CD14-positive monocyte (primary cell): ENCODE measurements at places on chromosomes 7 and 10. TPM values are rescaled to one million over a fixed set of nuclear protein-coding genes. Genes with fewer than 3 reads are reported as not detected.
A peak's percentile ranks its signal among the peaks of the same experiment; 100 is the strongest.

DNA sequence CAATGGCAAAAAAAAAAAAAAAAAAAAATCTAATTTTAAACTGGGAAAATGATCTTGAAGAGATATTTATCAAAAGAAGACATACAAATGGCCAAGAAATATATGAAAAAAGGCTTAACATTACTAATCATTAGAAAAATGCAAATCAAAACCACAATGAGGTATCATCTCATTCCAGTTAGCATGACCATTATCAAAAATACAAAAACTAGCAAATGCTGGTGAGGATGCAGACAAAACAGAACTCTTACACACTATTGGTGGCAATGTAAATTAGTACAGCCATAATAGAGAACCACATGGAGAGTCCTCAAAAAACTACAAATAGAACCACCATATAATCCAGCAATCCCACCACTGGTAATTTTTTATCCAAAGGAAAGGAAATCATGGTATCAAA, 489.6 kb downstream of the TNS3 start:
- no peaks in the 10 kb centered on the region for H3K4me1 ChIP-seq
- H3K27me3 ChIP-seq, result no peaks in the 10 kb centered on the region
- H3K27ac ChIP-seq, result no peak overlapping the region
- no peak overlapping the region for H3K4me3 ChIP-seq
- H3K36me3 ChIP-seq, result no peaks in the 10 kb centered on the region

- H3K36me3 ChIP-seq, result peaks cover 4% of the 10 kb centered on the region
- no peaks in the 10 kb centered on the region for H3K27me3 ChIP-seq
- DNase-seq, result no peak
- no peaks in the 10 kb centered on the region for H3K4me1 ChIP-seq
- H3K4me3 ChIP-seq, result no peak overlapping the region
- H3K27ac ChIP-seq, result no peak overlapping the region
These were observed 9.0 kb upstream of the PON3 start for GRCh38 chr7:95405208-95405607.

GRCh38 chr7:40923626-40924025, 779.3 kb downstream of the INHBA start:
- no peak for DNase-seq
- no peak overlapping the region for H3K27ac ChIP-seq
- no peak overlapping the region for H3K4me3 ChIP-seq
- no peaks in the 10 kb centered on the region for H3K27me3 ChIP-seq
- no peaks in the 10 kb centered on the region for H3K36me3 ChIP-seq
- no peaks in the 10 kb centered on the region for H3K4me1 ChIP-seq

- no peaks in the 10 kb centered on the region for H3K36me3 ChIP-seq
- H3K27me3 ChIP-seq, result no peaks in the 10 kb centered on the region
These were observed 235.8 kb downstream of the PAXIP1 start for GRCh38 chr7:154767142-154767541.

- no peak for DNase-seq
- H3K27me3 ChIP-seq, result no peaks in the 10 kb centered on the region
- no peaks in the 10 kb centered on the region for H3K36me3 ChIP-seq
- H3K4me1 ChIP-seq, result no peaks in the 10 kb centered on the region
These were observed 161.1 kb upstream of the SVIL start for GRCh38 chr10:29795850-29796249.

- H3K36me3 ChIP-seq, result no peaks in the 10 kb centered on the region
- no peak for DNase-seq
- no peak overlapping the region for H3K27ac ChIP-seq
- H3K4me3 ChIP-seq, result no peak overlapping the region
- H3K27me3 ChIP-seq, result no peaks in the 10 kb centered on the region
- no peaks in the 10 kb centered on the region for H3K4me1 ChIP-seq
These were observed 168.4 kb downstream of the RELN start for GRCh38 chr7:103821092-103821491.

DNA sequence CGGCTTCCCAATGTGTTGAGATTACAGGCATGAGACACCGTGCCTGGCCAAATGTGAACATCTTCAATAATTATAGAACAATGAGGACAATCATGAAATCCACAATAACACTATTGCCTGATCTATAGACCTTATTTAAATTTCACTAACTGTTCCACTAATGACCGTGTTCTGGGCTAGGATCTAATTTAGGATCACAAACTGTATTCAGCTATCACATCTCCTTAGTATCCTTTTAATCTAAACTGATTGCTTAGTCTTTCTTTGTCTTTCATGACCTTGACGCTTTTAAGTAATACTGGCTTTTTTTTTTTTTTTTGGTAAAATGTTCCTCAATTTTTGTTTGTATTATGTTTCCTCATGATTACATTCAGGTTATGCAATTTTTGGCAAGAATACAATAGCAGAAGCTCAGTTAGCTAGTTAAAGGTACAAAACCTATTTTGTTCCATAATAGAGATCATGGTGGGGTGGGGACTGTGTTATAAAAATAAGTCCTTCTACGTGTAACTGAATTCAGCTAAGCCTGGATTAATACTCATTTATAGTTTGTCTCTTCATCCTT, 158.4 kb downstream of the AOAH start:
- no peaks in the 10 kb centered on the region for H3K27me3 ChIP-seq
- H3K4me3 ChIP-seq, result peak overlapping the region; percentile 25
- H3K27ac ChIP-seq, result peak overlapping the region; percentile 64

DNA sequence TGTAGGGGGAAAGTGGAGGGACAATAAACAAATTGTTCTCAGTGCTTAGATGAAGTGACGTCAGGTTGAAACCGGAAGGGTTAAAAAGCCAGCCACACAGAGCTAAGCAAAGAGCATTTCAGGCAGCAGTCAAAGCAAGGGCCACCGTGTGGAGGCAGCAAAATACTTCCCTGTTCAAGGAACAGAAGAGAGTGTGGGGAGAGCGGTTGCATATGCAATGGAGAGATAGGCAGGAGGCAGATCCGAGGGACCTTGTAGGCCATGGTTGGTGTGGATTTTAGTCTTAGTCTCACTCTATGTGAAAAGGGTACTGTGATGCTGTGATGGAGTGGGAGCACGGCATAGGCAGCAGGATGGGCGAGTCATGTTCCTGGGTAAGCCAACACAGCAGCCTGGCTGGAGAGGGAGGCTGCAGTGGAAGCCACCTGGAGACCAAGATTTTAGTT, 3.8 kb upstream of the STN1 start:
- no peaks in the 10 kb centered on the region for H3K36me3 ChIP-seq
- H3K27me3 ChIP-seq, result no peaks in the 10 kb centered on the region
- H3K4me3 ChIP-seq, result no peak overlapping the region

Gene OPALIN
- polyA plus RNA-seq, result not detected

Gene FAM180A
- not detected for polyA plus RNA-seq

Gene SPDYE8
- polyA plus RNA-seq, result not detected

Gene GIMAP6
- polyA plus RNA-seq, result 16.1 and 16.2 TPM in 2 replicates

Gene SAP25
- polyA plus RNA-seq, result not detected
